Fibroblast of skin of right quadriceps (primary cell): ENCODE measurements at places on chromosomes 6 and 20.

DNA sequence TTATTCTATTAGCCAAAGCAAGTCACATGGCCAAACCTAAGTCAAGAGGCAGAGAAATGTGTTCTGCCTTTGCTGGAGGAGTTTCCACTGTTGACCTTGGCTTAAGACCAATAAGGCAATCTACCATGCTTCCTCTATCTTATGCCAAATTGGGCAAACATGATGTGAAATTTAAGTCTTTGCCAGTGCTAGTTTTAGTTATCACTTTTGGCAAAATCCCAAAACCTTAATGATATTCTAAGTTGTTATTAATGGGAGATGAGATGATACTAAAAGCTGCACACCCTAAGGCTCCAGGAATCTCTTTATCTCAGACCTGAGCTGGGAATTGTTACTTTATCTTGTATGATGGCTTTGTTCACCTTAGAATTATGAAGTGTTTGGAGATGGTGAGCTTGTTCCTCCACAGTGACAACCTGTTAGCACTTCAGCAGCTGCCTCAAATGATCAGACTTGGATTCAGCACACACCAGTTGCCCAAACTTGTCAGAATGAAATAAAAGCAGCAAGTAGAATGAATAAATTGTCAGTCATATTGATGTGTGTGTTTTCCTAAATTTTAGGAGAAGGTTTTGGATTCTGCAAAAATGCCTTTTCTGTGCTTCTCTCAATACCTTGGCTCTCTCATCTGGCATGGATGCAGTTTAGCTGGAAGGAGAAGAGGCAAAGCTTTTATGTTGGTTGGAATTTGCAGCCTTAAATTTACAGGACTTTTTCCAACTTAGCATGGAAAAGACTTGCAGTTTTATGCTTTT, 49.3 kb downstream of the RIN2 start:
- DNase-seq = no peak

GRCh38 chr6:55528624-55529023, 50.4 kb downstream of the HMGCLL1 start:
- DNase-seq = peak; percentile 3

GRCh38 chr6:6569811-6570164, 18.7 kb upstream of the LY86 start:
- DNase-seq = no peak

DNA sequence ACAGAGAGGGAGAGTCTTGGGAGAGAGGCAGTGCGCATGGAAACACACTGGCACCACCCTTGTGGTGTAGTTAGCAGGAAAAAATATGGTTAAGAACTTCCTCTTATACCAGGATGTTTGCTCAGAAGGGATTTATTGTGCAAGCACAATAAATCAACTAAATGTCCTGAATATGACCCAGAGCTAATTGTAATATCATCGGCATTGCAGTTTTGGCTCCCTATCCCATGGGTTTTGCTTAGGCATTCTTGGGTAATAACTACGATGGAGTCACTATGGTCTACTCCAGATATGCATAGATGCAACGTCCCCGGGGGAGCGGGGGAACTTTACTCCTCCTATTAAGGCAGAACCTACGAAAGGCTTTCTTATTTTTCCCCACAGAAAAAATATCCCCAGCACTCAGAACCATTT, 751.6 kb downstream of the EYS start:
- no peak for DNase-seq

DNA sequence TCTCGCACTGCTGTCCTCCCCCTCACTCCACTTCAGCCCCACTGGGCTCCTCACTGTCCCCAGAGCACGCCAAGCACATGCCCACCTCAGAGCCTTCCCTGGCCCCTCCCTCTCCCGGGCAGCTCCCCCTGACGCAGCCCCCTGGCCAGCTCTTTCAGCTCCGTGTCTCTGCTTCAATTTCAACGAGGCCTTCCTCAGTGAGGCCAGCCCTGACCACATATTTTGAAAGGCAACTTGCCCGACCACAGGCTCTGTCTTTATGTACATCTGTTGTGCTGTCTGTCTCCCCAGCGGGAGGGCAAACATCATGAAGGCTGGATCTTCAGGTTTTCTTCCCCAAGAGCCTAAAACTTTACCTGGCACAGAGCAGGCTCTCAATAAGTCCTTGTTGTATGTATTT, 44.6 kb downstream of the JPH2 start:
- peak; percentile 60 for DNase-seq
